ENCODE measurements at places on chromosomes 4 and X.

DNA sequence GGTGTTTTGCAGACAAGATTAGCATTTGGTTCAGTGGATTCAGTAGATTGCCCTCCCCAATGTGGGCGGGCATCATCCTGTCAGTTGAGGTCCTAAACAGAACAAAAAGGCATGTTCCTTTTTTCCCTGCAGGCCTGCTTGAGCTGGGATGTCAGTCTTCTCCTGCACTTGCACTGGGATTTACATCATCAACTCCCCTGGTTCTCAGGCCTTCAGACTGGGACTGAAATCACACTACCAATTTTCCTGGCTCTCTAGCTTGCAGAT lies 278.9 kb upstream of the FTHL17 start:
- DNase-seq = no peak

DNA sequence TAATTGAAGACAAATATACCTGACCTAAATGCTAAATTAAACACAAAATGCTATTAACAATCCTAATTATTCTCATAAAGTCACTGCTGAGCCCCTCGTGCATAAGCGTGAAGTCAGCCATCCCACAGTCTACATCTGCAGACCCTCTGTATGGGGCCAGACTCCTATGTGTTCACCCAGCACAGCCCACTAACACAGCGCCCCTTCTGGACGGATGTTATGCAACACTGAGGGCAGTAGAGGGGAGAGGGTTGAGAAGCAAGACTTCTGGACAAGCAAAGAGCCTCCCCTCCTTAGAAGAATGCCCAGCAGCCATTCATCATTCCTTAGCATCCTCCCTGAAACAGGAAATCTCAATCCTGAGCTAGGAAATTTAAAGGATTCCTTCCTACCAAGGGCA lies 7.9 kb downstream of the TRPC3 start:
- no peak for DNase-seq

GRCh38 chrX:154730253-154730891 lies 20.5 kb downstream of the GAB3 start:
- DNase-seq = no peak

- DNase-seq = no peak
Measured at GRCh38 chr4:154073107-154073822, 284.4 kb upstream of the SFRP2 start.

GRCh38 chrX:22963196-22963595 lies 36.6 kb upstream of the DDX53 start:
- no peak for DNase-seq

- DNase-seq = no peak
Measured at GRCh38 chr4:81903212-81903611, 431.5 kb upstream of the RASGEF1B start.

GRCh38 chrX:68692651-68693050 lies 45.2 kb downstream of the STARD8 start:
- no peak for DNase-seq

- DNase-seq = no peak
Measured at GRCh38 chr4:6308899-6309643, 39.4 kb downstream of the WFS1 start.

DNA sequence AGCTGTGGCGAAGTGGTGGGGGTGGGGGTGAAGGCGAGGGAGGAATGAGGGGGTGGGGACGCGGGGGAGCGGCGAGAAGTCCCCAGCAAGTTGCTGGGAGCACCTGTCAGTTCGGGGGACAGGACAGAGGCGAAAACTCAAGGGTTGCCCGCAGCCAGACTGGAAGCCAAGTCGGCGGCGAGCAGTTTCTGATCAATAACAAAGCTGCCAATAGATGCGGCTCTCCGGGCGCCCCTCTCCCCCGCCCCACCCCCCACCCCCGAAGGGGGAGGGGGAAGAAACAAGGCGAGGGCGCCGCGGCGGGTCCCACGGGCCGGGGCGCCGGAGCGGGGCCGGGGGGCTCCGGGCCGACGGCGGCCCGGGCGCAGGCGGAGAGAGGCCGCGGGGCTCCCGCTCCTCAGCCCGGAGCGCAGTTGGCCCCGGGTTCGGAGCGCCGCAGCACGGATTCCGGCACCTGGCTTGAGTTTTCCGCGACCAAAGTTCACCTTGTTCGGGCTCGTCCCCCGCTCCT lies 379 bp downstream of the PDGFC start:
- no peak for DNase-seq

DNA sequence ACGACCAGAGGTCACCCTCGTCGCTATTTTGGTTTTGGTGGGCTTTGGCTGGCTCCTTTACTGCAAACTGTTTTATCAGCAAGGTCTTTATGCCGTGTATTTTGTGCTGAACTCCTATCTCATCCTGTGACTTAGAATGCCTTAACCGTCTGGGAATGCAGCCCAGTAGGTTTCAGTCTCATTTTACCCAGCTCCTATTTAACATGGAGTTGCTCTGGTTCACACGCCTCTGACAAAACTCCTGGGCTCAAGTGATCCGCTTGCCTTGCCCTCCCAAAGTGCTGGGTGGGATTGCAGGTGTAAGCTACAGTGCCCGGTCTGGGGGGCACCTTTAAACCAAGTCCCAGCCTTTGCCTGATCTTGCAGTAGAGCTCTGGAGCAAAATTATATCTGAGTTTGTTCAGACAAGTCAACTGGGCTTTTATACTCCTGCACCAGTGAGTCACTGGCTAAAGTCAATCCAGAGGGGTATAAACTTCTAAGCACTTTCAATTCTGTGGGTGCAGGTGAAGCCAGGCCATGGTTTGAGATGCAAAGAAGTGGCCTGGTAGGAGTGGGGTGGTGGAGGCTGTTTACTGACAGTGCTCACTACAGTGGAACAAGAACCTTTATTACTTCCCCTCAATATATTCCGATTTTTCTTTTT lies 50.2 kb downstream of the MGST2 start:
- no peak for DNase-seq

DNA sequence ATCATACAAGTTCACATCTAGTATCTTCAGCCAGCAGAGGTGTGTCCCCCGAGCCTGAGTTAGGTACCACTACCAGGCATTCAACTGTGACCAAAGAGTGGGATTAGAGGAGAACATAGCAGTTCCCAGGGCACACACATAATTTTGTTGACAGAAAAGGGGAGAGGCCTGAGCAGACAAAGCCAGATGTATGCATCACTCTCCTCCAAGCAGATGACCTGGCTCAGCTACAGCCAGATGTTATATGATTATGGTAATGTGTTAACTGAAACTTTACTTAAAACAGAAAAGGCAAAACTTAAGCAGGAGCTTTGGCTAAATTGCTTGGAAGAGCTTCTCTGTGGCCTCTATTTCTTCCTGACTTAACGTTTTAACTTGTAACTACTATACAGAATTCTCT lies 88.9 kb downstream of the CC2D2A start:
- DNase-seq = no peak

- DNase-seq = no peak
Measured at GRCh38 chr4:169231647-169232262, 39.0 kb downstream of the SH3RF1 start.

DNA sequence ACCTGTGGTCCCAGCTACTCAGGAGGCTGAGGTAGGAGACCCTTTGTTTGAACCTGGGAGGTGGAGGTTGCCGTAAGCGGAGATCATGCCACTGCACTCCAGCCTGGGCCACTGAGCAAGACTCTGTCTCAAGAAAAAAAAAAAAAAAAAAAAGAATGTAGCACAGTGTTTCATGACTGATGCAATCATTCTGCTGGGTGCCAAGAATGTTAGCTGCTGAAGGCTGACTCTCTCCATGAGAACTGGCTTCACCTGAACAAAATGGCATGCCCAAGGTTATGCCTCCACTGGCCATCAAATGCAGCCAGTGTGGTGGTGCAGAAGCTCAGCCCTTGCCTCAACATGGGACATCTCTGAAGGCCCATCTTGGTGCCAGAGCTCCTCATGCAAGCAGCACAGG lies 412.1 kb downstream of the ADAM29 start:
- DNase-seq = no peak

DNA sequence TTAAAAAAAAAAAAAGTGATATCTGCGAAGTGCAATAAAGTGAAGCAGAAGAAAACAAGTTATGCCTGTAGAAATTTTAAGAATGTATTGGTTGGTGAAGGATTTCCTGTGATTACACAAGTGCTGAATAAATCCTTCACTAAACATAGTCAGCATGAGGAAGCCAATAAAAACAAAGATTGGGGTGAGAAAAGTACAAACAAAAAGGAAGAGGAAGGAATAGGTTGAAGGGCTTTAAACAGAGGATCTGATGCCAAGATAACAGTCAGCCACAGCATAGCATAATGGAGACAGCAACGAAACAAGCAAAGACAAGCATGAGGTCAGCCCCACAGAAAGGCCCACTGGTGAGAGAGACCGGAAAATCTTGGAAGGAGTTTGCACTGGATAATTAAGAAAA lies 372.2 kb downstream of the ADAM29 start:
- DNase-seq = no peak

DNA sequence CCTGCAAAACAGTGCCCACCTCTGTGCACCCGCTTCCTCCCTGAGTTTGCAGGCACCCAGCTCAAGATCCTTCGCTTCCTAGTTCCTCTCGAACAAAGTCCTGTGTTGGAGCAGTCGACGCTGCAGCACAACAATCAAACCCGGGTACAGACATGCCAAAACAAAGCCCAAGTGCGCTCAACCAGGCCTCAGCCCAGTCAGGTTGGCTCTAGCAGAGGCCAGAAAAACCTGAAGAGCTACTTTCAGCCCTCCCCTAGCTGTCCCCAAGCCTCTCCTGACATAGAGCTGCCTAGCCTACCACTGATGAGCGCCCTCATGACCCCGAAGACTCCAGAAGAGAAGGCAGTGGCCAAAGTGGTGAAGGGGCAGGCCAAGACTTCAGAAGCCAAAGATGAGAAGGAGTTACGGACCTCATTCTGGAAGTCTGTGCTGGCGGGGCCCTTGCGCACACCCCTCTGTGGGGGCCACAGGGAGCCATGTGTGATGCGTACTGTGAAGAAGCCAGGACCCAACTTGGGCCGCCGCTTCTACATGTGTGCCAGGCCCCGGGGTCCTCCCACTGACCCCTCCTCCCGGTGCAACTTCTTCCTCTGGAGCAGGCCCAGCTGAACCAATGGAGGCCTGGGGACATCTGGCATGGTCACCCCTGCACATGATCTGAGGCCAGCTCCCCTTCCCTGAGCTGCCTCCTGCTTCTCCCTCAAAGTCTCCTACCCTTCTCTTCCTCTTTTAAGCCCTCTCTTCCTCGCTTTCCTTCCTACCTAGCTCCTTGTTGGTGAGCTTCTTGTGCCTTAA lies 6.9 kb downstream of the APEX2 start:
- no peak for DNase-seq

- no peak for DNase-seq
Measured at GRCh38 chr4:83342476-83342875, 7.8 kb upstream of the HPSE start.

GRCh38 chr4:152016303-152016620 lies 255.5 kb upstream of the GATB start:
- DNase-seq = no peak

- DNase-seq = no peak
Measured at GRCh38 chrX:110293658-110294057, 24.2 kb downstream of the AMMECR1 start.

DNA sequence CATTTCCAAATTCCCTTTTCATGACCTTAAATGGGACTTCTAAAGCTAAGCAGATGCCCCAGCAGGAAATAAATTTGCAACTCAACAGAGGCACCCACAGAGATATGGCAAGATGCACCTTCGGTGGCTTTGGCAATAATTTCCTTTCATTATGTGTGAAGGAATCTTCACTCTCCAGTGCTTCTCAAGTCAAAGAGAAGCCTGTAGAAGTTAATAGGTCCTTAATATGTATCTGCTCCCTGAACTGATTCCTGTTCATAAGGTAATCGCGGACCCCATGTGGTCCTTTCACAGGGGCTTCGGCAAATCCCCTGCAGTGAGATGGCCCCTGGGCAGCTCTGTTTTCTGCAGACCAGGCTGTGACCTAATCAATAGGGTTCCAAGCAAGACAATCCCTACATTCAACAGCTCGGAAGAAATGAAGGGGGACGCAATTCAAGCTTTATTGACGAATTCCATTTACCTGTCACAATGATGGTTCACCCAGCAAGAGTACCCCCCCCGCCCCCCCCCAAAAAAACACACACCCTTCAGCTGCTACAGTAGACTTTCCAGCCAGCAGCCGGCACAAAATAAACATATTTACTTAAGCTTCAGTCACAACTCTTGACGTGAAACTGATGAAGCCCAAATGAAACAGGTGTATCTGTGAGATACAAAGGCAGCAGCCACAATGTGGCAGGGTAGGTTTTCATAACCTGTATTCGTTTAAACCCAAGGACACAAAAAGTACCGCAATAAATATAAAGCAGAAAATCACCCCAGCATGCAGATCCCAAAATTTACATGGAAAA lies 35.3 kb downstream of the FAT1 start:
- no peak for DNase-seq

- DNase-seq = no peak
Measured at GRCh38 chr4:106032851-106033286, 137.6 kb downstream of the NPNT start.

DNA sequence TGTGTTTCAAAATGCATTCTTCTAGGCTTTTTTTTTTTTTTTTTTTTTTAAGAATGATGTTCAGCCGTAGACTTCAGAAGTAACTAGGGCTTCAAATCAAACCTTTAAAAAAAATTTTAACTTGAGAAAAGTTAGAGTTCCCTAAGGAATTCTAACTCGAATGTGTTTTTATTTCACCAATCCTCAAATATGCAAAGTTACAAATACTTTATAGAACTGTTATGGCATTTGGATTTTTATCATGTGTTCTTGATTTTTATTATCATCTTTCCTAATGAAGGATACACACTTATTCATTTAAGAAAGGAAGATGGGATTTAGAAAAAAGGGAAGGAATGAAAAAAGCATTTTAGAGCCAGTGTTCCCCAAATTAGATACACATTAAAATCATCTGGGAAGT lies 200.6 kb upstream of the LDB2 start:
- DNase-seq = no peak

DNA sequence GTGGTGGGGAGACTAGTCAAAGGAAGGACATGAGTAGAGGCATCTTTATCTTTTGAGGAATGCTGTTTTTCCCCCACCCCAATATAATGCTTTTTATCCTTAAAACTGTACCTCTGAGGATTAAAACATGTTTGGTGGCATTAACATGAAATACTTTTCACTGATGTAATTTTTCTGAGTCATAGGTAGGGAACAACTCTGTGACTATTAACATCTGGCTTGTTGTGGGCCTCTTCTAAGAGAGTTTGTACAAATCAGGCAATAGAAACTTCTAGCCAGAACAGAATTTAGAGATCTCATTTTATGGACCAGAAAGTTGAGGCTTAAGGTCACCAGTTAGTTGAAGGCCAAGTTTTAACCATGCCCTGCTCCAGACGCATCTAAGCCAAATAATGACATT lies 207.6 kb downstream of the SOX3 start:
- DNase-seq = no peak

DNA sequence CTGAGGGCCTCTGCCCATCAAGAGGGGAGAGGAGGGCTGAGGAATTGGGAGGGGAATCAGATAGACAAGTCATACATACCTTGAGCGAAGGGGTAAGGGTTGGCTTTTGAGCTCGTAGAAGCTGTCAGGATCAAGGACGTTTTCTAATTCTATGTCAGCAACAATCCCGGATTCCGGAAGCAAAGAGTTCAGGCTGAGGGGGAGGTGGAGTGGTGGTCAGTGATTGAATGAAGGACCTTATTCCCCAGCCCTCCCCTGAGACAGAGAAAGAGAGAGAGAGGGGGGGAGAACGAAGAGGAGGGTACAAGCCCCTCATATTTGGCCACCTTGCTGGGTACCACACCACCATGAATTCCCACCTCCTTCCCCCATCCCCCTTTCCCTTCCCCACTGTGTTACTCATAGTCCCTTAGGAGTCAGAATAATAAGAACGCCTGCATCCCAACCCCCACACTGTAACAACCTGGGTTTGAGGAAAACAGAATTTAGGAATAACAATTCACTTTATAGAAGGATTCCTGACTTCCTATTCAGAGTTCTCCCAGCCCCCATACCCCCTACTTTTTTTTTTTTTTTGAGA lies 2.7 kb downstream of the TFE3 start:
- DNase-seq = no peak

All from stimulated activated naive B cell treated with anti-CD40 and anti-IgM and Interleukin-4, amounts not matched to agents 10 μg/mL and 1 μg/mL and 100 μg/mL, for 72 hours (primary cell).